ENCODE measurements at places on chromosomes 2 and 18.

GRCh38 chr2:17065536-17065935 lies 399.9 kb upstream of the CYRIA start:
- DNase-seq, result no peak

- no peak for DNase-seq
Observed at GRCh38 chr2:232538671-232539070, 821 bp upstream of the CHRNG start.

GRCh38 chr18:48548921-48549320 lies 10.1 kb downstream of the CTIF start:
- DNase-seq, result no peak

GRCh38 chr2:175698061-175698460 lies 304.0 kb downstream of the LNPK start:
- DNase-seq, result no peak

GRCh38 chr2:17122887-17123501 lies 395.2 kb downstream of the RAD51AP2 start:
- no peak for DNase-seq

DNA sequence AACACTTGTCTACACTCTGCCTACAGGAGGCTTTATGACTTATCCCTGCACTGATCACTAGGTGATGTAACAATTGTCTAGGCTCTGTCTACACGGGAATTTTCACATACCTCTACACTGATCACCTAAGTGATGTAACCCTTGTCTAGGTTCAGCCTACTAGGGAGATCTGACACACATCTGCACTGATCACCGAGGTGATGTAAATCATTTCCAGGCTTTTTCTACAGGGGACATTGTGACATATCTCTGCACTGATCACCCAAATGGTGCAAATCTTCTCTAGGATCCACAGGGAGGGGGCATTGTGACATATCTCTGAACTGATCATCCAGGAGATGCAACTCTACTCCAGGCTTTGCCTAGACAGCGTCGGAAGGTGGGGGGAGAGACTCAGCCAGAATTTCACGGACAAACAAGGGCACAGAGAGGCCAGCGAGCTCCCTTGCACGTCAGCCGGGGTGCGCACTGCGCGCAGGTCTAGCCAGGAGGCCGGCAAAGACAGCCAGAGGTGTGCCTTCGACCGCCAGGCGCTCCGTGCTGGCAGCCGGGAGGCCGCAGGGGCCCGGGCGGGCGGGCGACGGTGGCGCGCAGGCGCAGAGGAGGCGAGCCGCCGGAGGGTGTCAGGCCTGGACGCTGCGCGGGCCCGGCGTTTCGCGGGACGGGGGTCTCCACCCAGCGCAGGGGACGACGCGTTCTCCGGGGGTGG lies 46.9 kb upstream of the USP14 start:
- DNase-seq, result peak; percentile 50
